ENCODE measurements at places on chromosomes 4 and X.

- no peak for DNase-seq
Measured at GRCh38 chr4:53476232-53477037, 99.0 kb downstream of the FIP1L1 start.

DNA sequence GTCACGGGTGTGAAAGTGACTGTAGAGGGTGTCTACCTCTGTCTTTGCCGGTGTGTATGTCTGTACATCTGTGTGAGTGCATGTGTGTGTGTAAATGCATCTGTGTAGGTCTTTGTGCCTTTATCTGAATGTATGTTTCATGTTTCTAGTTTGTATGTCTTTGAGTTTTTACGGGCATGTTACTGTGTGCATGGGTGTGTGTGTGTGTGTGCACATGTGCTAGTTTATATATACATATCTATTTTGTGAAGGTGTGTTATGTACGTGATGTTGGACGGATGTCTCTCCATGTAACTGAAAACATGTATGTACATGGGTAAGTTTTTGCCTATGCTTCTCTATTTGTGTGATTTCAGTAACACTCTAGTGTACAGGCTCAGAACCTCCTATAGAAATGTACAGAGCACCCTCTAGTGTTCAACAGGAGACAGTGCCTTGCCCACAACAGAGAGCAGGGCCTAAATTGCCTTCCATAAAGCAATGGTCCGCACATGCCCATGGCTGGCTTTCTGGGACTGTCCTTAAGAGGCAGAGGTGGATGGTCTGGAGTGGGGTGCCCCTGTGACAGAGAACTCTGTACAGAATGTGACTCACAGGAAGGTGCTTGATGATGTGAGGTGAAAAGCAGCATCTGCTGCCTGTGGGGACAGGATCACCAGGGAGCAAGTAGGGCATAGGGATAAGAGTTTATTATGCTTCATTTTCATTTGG is 343.5 kb downstream of the RAPGEF2 start:
- no peak for DNase-seq

DNA sequence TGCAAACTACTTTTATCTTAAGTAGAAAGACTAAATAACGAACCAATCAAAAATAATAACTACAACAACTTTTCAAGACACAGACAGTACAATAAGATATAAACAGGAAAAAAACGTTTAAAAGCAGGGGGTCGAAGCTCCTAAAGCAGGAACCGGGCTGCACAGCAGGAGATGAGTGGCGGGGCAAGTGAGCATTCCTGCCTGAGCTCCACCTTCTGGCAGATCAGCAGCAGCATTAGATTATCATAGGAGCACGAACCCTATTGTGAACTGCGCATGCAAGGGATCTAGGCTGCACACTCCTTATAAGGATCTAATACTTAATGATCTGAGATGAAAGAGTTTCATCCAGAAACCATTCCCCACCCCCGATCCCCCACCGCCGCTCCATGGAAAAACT is 146.2 kb downstream of the TEX11 start:
- no peak for DNase-seq

DNA sequence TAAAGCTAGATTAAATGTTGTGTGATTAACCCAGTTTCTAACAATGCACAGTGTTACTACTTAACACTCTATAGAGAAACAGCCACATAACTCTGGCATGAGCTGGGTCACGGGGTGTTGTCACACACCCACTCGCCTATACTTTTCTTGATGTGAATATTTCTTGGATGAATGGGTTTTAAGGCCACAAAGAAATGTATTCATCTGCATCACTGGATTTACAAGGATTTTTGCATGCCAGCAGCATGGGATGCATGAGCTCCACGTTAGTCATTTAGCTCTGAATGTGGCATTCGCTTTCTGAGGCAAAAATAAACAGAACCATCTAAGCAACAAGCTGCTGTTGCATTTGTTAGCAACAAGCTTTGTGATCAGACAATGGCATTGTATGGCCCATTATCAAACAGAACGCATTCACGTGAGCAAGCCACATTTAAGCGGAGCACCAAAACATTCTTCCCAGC is 89.7 kb downstream of the LRP2BP start:
- no peak for DNase-seq

DNA sequence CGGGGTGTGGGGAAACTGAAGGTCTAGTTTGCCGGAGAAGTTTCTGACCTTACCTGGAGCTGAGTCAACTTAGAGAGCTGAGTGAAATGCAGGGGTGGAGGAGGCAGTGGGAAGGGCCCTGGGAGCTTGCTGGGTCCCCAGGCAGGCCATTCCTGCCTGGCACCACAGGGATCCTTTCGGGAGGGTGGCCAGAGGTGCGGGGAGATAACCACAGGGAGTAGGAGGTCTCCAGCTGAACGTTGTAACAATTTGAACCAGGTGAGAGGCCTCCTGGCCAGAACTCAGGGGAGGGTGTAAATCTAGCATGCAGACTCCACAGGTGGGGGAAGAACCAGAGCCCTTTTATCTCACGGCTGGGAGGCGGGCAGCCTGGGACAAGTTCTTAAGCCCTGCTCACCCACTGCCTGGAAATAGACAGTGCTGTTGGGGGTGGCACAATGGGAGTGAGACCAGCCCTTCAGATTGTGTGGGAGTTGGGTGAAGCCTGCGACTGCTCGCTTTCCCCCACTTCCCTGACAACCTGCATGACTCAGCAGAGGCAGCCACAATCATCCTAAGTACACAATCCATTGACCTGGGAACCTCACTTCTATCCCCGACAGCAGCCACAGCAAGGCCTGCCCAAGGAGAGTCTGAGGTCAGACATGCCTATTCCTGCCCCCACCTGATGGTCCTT is 247.4 kb downstream of the ADGRA3 start:
- no peak for DNase-seq

- no peak for DNase-seq
Measured at GRCh38 chr4:20617678-20618396, 82.4 kb upstream of the PACRGL start.

GRCh38 chr4:188976644-188977115 is 837.4 kb downstream of the TRIML1 start:
- no peak for DNase-seq

- DNase-seq = no peak
Measured at GRCh38 chr4:86294883-86295282, 65.0 kb downstream of the MAPK10 start.

DNA sequence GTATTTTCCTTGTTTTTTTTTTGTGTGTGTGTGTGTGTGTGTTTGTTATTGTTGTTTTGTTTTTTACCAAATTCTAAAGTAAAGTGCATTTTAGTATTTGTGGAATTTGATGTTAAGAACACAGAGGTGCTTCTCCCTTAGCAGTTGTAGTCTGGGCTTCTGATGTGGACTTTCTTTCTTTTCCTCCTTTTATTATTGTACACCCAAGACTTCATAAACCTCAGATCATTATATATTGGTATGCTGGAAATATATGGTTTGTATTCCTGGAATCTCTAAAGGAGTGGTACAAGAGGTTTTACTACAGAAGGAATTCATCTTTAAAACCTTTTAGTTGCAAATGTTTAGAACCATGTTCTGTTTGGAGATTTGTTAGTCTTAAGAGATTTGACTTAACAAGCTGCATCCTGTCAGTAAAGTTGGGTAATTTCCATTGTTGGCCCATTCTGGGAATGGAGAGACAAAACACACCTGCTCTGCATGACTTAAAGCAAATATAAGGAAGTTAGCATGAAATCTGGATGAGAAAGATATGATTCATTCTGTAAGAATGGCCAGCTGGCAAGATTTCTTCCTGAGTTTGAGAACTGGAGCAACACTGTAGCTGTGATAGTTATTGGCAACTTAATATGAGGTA is 64.0 kb downstream of the SMAD1 start:
- DNase-seq = no peak

- DNase-seq = no peak
Measured at GRCh38 chr4:54378461-54378860, 149.4 kb downstream of the PDGFRA start.

DNA sequence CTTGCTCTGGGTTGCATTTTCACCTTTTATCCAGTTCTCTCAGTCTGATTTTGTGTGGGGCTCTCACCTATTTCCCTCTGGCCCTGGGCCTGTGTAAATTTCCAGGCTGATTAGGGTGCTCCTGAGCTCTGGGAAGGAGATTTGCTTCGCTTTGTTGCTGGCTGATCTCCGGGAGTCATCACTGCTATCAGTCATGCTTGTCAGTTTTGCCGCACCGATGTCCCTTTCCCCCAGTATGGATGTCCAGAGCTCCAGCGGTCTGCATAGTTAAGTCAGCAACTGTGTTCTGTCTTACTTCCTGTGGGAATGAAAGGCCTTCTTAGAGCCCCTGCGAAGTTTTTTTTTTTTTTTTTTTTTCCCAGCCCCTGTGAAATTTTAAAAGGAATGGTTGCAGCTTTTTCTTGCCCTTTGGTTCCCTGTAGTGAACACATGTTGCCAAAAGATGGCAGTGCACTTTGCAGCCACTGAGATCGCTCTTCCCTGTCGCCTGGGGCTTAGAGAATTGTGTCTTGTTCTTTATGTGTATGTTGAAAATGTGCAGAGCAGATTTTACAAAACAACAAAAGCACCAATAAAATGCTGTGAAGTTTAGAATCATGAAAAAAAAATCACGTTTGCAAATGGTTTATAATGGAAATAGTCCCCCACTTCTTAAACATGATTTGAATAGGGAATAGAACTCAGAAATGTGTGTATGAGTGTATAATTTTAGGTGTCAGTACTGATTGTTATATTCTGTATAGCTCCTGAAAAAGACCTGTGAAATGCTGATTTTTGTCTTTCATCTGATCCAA is 109.1 kb upstream of the SLC4A4 start:
- DNase-seq = no peak

- DNase-seq = no peak
Measured at GRCh38 chrX:126164226-126164625, 1.9 kb downstream of the DCAF12L2 start.
